ENCODE measurements at places on chromosomes 2 and 18. TPM values are rescaled to one million over a fixed set of nuclear protein-coding genes. Genes with fewer than 3 reads are reported as not detected.

Gene RAMP1
- polyA plus RNA-seq = 11.8 TPM

Gene KCNJ3
- not detected for polyA plus RNA-seq

Gene SLC8A1
- 13.8 TPM for polyA plus RNA-seq

Gene CPO
- polyA plus RNA-seq = 0.20 TPM

Gene RNF103
- 11.6 TPM for polyA plus RNA-seq

Gene UCN
- polyA plus RNA-seq = 1.3 TPM

Measured in GM23248 (cell line).